Spinal cord (tissue), 10 donors: ENCODE measurements at places on chromosomes 2 and 18. TPM values are rescaled to one million over a fixed set of nuclear protein-coding genes. Genes with fewer than 3 reads are reported as not detected.

DNA sequence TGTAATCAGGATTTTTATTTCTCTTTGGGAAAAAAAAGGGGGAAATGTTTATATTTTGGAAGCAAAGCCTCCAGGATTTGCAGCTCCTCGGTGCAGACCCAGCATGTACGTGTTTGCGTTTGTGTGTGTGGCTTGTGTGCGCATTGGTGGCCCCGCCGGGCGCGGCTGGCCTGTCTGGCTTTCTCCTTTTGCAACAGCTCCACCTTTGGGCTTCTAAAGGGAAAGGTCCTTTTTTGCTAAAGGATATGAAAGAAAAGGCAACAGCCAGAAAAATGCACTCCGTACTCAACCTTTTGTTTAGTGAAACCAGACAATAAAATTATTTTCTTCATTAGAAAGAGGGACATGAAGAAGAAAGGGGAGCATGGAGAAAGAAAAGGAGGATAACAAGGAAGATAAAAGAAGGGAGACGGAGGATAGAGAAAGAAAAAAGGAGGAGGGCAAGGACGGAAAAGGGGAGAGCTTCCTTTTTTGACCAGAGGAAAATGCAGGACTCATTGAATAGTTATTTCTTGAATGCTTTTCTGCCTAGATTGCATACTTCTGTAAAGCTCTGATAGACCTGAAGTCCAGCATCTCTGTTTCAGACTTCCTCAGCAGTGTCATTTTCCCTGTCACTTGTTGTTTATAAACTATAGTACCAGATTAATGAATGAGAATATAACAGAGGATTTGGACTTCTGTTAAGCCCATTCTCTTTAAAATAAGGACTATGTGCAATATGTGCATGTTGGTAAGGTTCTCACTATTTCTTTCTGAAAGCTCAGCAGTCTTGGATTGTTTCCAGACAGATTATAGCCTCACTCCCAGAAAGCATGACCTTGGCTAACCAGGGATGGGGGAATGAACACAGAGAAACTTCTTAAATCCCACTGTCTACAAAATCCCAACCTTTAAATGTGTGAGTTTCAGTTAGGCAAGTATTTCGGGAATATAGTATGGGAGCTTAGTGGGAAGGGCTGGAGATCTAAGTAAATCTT is 563.1 kb upstream of the PIK3C3 start:
- DNase-seq, result peak; percentile 97

DNA sequence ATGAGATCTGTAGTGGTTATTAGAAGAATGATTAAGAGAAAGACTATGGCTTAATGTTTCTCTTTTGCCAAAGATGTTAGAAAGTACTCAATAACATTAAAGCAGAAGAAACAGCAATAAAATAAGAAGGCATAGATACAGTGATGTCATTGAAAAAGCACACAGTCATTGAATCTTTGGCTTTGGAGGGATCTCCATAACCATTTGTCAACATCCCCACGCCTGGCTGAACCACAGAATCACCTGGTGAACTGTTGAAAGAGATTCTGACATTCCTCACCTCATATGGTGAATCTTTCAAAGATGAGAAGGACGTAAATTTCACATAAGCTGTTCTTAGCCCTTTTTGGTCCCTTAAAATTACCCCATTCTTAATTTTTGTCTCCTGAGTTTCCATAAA is 324.6 kb upstream of the NRP2 start:
- no peak for DNase-seq

Gene CDK15
- 0.55 TPM for total RNA-seq

Gene EN1
- 0.40 TPM for total RNA-seq

DNA sequence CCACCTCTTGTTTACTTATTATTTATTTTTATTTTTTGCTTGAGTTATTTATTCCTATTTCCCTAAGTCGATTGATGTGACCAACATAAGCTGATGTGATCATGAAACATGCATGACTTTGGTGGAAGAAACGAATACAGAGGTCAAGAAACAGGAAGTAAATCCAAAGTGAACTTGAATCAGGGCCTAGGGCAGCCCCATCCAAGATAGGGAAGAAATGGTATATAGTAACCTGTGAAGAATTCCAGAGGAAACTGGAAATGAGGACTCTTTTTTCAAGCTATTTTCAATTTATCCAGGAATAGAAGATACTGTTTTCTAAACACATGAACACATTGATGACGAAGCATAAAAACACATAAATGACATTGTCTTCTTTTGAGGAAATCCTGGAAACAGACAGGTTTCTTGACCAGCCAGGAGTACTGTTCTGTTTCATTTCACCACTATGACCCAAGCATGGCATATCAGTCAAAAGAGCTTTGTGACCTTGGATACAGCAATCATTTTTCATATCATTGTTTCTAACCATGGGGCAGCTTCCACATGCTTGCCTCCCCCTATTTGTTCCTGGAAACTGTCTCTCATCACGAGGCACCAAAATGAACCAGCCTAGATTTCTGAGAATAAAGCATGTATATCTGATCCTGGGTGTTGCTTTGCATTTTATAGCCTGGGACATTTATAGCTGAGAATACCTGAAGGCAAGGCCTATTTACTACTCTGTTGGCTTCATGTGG is 9.1 kb upstream of the LCLAT1 start:
- DNase-seq, result no peak

Gene TMEM247
- not detected for total RNA-seq

DNA sequence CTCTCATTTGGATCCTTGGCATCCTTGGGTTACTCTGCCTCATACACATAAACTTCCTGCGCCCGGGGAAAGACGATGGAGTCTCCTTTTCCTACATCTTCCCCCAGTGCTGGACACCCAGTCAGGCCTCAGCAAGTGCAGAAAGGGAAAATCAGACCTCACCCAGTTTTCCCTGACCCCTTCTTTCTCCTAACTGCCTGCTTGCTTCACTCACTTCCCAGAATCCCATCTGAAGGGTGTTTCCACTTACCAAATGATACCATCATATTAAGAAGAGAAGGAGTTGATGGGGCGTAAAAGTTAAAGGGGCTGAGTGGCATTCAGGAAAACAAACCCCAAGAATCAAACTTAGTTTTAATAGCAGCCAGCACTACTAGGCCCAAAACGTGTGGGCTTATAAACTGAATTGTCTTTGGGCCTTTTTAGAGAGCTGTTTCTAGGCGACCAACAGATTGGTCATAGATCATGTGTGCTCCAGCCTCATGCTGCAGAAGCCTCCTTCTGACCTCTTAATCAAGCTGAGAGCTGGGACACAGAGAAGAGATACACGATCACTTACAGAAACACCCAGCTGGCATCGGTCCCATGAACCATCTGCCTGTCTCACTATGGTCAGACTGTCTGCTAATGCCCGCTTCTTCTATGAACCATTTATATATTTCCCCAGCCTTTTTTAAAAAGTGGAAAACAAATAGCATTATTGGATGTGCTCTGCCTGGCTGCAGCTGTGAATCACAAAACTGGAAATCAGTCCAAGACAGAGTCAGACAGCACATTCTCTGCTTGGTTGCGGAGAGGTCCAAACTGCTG is 165.7 kb upstream of the SLC14A2 start:
- DNase-seq, result peak; percentile 86

DNA sequence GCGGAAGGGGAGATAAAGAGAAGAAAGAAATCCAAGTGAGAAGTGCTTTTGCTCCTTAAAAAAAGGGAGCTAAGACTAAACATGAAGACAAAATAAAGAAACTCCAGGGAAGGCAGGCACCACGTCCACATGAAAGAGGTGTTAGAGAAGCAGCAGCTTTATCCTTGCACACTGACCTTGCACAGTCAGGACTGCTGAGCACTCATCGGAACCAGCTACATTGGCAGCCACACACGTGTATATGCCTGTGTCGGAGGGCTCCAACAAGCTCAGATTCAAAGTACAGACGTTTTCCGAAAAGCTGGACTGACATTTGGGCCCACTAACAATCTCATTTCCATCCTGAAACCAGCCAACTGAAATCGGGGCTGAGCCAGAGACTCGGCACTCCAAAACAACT is 88.2 kb downstream of the TTN start:
- no peak for DNase-seq

DNA sequence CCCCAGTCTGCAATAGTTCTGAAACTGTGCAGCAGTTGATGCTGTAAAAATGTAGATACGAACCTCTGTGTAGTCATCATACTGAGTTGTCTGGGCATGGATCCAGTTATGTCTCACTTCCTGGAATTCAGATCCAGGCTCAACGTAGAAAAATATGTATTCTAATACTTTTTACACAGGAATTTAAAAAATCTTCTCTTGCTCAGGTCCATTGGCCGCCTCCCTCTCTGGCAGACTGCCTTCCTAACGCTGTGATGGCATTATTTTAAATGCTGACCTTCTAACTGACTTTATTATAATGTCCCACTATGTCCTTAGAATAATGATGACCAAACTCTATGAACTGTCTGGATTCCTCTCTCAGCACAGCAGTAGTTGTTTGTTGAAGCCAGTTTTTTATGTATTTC is 119.6 kb downstream of the FEZ2 start:
- no peak for DNase-seq

DNA sequence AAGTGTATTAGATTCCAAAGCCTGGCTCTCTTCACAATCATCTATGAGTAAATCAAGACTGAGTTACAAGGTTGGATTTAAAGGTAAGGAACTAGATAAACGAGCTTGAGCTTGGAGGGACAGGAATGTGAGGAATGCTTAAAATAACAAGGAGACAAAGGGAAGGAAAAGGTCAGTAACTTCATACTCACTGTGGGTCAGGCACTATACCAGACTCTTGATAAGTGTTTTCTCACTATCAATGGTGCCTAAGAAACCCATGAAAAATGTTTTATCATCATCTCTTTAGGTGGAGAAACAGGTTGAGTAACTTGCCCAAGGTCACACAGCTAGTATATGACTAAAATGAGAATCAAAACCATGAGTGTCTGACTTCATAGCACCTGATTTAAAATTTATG is 212.1 kb downstream of the CDH2 start:
- DNase-seq, result no peak

DNA sequence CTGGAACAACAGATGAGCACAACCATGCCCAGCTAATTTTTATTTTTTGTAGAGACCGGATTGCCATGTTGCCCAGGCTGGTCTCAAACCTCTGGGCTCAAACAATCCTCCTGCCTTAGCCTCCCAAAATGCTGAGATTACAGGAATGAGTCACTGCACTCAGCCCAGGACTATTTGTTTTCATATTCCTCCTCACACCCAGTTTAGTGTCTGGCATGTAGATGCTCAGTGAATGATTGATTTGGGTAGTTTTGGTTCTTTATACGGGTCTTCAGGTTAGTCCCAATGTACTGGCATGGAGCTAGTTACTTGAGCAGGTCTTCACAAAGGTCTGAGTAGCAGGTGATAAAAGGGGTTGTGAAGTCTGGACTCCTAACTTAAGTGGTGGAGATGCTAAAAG is 6.2 kb downstream of the EIF2B4 start:
- DNase-seq, result no peak

- DNase-seq, result no peak
Observed at GRCh38 chr2:5569256-5569655, 122.9 kb upstream of the SOX11 start.

GRCh38 chr2:171763602-171764001 is 76.3 kb downstream of the DYNC1I2 start:
- DNase-seq, result no peak

DNA sequence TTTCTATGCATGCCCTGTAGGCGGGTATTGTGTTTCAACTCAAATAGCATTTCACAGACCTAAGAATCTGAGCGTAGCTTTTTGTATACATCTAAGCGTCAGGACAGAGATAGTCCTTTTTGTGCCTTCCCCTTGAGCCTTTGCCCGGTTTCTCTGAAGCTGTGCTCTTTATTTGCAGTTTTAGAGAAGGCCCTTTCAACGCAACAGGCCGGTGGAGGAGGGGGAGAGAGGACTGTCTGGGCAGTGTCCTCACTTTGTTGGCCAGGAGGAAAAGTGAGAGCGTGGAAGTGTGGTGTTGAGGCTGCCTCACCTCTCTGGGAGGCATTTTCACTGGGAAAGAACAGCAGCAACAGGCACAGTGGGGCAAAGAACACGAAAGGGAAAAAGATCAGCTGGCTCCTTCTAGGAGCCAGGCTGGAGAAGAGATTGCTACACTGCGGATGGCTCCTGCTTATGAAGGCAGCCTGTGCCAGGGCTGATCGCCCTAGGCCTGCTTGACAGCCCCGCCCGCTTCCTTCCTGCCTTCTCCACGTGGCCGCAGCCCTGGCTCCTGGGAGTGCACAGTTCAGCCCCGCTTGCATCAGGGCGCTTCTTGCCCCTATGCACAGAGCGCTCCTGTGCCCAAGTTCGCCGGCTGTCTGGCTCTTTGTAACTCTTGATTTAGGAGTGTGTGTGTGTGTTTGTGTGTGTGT is 195.6 kb upstream of the POU3F3 start:
- peak; percentile 84 for DNase-seq

Gene PCARE
- total RNA-seq, result not detected
